ENCODE measurements at places on chromosomes 12 and 14.

DNA sequence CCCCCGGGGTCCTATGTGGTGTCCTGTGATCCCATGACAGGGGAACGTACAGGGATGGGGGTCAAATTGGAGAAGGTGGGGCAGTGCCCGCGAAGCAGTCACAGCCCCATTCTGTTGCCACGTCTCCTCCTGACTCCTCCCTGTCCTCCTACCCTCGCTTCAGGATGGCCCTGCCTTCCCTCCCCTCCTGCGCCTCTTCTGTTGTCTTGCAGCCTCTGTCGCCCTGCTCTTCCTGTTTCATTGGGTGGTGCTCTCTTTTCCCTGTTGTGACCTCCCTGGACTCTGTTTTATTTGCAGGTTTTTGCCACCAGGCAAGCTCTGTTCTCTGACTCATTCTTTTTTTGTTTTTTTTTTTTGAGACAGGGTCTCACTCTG lies 18.7 kb downstream of the CABP1 start:
- DNase-seq: no peak

- no peak for DNase-seq
These were observed 123.9 kb downstream of the PLXNC1 start for GRCh38 chr12:94272280-94272679.

GRCh38 chr12:121166356-121166755 lies 33.7 kb downstream of the P2RX7 start:
- no peak for DNase-seq

- DNase-seq: no peak
These were observed 121.2 kb downstream of the PRICKLE1 start for GRCh38 chr12:42468341-42468821.

GRCh38 chr14:25178255-25178654 lies 128.3 kb upstream of the STXBP6 start:
- no peak for DNase-seq

DNA sequence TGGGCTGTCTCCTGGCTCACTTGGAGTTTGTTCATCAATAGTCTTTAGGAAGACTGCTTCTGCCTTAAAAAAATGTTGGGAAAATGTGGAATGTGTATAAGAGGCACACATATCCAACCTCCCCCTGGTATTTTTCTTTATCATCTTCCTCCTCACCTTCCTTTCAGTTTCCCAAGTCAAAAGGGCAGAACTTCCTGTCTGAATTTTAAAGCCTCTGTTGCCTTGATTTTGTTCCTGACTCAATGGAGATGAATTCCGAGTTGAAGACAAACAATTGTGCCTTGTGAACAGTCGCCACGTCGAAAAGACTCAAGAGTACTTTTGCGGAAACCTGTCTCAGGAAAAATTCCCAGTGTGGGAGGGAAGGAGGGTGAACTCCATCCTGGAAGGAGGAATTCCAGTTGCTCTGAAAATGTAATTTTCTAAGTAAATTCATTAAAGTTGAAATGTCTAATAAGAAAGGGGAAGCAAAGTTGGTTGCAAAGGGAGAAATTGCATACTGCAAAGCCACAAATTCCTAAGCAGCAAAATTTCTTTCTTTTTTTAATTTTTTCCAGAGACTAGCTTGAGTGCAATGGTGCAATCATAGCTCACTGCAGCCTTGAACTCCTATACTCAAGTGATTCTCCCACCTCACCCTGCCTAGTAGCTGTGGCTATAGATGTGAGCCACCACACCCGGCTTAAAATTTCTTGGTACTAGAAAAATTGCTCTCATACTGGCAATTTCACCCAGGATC lies 50.2 kb upstream of the ELK3 start:
- no peak for DNase-seq

DNA sequence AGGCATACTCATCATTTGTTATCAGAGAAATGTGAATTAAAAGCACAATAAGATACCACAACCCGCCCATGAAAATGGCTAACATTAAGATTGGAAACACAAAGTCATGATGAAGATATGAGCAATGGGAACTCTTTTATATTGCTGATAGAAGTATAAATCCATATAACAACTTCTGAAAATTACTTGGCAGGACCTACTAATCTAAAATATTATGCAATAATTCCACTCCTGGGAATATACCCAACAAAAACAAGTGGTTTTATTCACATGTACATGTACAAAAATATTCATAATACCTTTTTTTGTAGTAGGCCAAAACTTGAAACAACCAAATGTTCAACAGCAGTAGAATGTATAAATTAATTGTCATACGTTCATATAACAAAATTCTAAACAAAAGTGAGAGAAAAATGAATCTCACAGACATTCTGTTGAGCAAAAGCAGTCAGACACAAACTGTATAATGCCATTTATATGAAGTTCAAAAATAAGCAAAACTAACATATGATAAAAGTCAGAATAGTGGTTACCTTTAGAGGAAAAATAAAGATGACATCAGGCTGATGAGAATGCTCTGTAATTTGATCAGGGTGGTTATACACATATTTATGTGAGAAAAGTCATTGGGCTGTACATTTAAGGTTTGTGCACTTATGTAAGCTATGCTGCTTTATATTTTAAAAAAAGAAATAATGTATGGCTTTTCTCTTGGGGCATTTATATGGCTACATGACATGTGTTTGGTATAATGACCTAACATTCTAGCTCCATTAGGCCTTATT lies 309.2 kb upstream of the KITLG start:
- no peak for DNase-seq

- DNase-seq: no peak
These were observed 190.2 kb upstream of the AMIGO2 start for GRCh38 chr12:47269916-47270315.

DNA sequence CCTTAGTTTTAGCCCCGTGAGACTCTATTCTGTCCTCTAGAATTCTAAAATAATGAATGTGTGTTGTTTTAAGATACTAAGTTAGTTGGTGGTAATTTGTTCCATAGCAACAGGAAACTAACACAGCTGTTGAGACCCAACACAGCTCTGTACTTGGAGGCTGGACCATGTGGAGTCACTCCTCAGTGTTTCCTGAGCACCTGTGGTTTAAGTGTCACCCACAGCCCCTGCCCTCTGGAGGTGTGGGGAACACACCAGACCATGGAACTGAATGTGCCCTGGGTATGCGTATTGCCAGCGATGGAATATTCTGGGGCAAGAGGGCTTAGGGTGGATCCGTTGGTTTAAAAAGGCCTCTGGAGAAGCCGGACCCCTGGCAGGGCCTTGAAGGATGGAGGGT lies 16.6 kb upstream of the GPR68 start:
- DNase-seq: no peak

GRCh38 chr12:120751389-120751788 lies 25.8 kb downstream of the ACADS start:
- no peak for DNase-seq

DNA sequence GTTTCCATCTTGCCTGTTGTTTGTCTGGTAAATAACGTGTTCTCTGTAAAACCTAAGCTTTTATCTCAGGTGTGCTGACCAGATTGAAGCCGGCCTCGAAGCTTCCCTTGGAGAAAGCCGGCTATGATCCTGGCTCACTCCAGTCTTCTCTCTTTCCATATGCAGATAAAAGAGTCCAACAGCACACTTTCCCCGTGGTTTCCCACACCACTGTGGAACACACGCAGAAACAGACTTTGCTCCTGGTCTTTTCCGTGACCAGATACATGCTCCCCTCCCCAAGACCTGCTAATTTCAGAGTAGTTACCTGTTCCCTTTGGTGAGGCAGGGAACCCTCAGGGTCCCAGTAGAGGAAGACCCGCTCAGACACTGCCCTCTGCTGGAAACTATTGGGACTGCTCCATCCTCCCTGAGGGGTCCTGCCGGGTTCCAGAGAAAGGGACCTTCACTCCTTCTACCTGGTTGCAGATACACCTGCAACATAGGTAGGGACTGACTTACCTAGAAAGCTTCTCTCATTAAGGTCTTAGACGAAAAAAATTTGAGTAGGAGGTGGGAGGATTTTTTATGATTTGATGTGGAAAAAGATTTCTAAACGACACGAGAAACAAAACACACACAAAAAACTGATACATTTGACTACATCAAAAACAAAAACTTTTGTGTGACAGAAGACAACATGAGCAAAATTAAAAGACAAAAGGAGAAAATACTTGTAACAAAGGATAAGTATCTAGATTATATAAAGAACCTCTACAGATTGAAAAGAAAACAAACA lies 415.4 kb upstream of the CCDC196 start:
- peak; percentile 48 for DNase-seq

DNA sequence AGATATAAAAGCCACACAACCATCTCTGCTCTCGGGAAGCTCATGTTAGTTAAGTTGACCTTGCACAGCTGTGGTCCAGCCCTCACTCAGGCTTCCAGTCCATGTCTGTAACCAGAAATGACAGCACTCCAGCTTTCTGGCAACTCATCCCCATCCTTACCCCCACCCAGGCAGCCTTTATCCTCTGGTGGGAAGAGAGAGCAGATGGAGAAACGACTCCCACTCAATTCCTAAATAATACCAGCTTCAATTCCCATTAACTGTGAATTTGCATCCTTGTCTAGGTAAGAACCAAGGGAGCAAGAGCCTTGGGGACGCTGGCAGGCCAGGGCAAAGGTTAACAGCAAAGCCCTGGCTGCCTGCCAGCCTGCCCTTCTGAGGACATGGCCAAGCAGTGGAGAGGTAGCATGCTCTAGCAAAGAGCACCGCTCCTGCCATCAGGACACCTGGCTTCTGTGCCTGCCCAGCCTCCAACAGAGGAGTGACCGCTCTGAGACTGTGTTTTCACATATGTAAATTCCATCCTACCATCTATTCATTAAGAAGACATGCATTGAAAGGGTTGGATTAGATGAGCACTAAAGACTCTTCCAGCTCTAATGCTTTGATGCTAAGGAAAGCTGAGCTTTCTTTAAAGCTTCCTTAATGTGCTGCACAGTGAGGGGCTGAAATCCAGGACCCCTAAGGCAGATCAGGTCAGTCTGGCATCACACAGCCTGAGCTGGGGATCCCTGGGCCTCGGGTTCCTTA lies 236.1 kb downstream of the GRIN2B start:
- no peak for DNase-seq

DNA sequence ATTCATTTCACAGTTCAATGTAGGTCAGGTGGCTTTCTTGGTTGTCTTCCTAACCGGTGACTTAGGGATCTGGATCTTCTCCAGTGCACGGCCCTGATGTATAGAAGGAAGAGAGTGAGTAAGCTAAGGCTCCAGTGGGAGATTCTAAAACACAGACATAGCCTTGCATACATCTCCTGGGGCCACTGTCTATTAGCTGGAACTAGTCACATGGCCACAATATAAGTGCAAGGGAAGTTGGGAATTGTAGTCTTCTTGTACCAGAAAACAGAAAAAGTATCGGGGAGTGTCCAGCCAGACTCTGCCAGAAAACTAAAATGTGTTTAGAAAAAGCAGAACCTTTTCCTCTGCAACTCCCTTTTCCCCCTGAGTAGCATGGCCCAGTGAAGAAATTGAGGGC lies 531.6 kb downstream of the VRK1 start:
- no peak for DNase-seq

Data from activated B cell treated with CpG ODN at 0.5 μM for 24 hours (primary cell).